ENCODE measurements at places on chromosomes 5 and 9. TPM values are rescaled to one million over a fixed set of nuclear protein-coding genes. Genes with fewer than 3 reads are reported as not detected.

DNA sequence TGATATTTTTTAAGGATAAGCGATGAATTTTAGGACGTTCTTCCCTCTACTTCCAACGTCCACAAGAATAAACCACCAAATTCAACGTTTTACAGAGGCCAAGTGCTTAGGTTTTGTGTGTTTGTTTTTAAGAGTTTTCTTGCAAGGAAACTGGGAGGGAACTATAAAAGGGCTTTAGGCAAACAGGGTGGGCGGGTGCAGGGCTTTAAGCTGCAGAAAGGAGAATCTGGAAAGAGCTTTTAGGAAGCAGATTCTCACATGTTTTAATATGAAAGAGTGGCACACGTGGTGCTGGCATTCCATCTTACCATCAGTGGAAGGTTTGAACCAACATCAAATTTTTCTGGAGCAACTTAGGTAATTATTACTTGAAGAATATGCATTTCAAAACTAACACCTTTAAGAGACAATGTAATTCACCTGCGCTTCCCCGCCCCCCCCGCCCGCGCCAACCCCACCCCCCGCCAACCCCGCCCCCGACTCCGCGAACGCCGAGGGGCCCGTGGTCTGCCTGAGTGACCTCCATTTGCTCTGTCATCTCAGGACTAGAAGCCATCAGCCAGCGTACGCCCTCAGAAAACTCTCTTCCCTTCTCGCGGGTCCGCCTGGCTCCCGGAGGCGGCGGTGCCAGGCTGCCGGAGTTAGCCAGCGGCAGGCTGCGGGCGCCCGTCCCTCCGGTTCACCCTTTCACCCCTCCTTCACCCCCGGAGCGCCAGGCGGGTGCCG, 911 bp upstream of the PIK3R1 start:
- no peak for DNase-seq

GRCh38 chr9:86062845-86063693, 36.3 kb downstream of the GOLM1 start:
- DNase-seq, result no peak

- DNase-seq, result no peak
Measured at GRCh38 chr5:1009359-1010180, 968 bp downstream of the NKD2 start.

- DNase-seq, result peak; percentile 4
Measured at GRCh38 chr9:87812375-87813118, 70.1 kb upstream of the SPATA31E1 start.

GRCh38 chr9:127707766-127708165, 978 bp downstream of the CFAP157 start:
- peak; percentile 12 for DNase-seq

DNA sequence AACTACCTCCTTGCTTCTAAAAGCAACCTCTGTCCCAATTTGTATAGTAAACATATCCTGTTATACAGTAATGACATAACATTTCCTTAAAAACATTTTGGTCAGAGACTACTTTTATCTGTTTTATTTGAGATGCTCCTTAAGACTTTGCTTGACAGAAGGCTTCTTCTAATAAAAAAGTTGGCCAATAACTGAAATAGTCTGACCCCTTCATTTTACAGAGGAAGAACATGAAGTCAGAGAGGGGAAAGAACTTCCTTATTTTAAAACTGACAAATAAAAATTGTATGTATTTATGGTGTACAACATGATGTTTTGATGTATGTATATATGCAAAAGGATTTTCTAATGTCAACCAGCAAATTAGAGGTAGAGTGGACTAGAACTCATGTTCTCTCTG, 35.8 kb upstream of the SPARC start:
- DNase-seq, result no peak

DNA sequence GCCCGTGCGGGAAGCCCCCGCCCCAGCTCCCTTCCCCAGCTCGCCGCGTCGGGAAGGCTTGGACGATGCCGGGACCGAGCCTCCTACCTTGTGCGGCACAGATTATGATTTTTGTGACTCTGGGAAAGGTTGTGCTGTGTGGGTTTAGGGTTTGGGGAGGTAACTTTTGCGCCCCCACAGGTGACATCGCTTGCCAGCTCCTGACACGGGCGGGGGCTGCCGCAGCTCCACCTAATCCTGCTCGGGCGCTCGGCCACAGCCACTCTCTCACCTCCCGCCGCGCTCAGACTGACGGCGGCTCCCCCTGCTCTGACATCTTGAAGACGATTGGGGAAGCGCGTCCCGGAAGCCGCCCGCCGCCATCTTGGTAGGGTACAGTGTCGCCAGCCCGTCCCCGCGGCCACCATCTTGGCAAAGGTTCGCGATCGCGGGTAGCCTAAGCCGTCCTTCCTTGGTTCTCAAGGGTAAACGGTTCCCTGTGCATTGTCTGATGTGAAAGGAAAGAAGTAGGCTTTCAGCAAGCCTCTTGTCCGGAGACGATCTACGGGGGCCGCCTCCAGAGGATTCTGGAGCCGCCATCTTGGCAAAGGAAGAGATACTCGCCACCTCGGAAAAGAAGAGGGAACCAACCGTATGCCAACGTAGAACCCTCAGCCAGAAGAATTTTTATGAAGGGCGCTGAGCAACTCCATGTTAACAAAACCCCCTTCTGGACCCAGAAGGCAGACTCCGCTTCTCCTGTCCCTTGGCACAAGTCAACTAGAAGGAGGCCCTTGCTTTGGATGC, 1.8 kb upstream of the NR3C1 start:
- DNase-seq, result peak; percentile 59

GRCh38 chr5:73160239-73160671, 12.7 kb upstream of the TMEM174 start:
- no peak for DNase-seq

DNA sequence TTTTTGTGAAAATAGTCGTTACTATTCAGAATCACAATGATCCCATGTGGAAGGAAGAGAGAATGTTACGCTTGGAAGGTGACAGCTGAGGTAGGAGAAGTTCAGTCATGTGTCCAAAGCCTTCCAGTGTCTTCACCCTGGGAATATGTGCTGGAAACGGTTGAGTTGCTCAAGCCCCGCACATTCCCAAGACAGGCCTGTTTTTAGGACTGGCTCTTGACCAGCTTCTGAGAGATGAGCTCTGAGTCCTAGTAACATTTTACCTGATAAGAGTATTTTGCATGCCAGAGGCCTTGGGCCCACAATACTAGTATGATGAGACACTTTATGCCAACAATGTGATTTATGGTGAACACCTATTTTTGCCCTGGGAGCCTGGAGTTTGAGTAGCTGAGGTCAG, 101.7 kb downstream of the LMNB1 start:
- DNase-seq, result no peak

DNA sequence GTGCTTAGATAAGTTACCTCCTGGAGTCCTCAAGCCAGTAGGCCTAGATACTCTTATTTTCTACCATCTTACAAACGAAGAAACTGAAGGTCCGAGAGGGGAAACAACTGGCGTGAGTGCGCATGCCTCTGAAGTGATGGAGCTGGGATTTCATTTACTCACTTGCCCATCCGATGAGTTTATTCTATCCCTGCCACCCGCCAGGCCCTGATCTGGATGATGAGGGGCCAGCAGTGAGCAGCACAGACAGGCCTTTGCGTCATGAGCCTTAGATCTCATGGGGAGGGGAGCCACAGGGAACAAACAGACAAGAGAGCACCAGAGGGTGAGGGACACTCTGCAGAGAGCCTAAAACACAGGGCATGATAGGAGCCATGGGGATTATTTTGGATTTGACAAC, 34.1 kb upstream of the SLC2A8 start:
- no peak for DNase-seq

- DNase-seq, result peak; percentile 49
Measured at GRCh38 chr9:95772320-95773052, 103.0 kb upstream of the ERCC6L2 start.

DNA sequence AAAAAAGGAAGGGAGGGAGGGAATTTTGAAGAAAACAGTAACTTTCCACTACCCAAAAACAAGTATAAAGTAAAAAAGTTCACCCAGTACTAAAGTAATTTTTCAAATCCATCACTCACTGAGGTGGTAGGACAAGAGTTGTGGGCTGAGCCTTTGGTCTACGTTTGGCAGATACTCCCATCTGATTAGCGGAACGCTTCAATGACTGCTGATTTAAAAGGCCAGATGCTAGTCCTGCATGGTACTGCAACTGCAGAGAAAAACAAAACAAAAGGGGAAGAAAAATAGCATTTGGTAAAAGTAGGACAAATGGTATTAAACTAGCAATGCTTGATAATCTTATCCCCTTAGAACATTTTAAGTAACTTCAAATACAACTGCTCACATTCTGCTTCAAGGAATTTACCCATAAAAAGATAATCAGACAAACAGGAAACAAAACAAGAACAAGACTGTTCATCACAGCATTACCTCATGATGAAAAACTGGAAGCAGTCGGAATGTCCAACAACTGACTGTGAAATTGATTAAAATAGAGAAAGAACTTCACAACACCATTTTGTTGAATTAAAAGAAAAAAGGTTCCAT, 65.4 kb downstream of the MED27 start:
- DNase-seq, result no peak

DNA sequence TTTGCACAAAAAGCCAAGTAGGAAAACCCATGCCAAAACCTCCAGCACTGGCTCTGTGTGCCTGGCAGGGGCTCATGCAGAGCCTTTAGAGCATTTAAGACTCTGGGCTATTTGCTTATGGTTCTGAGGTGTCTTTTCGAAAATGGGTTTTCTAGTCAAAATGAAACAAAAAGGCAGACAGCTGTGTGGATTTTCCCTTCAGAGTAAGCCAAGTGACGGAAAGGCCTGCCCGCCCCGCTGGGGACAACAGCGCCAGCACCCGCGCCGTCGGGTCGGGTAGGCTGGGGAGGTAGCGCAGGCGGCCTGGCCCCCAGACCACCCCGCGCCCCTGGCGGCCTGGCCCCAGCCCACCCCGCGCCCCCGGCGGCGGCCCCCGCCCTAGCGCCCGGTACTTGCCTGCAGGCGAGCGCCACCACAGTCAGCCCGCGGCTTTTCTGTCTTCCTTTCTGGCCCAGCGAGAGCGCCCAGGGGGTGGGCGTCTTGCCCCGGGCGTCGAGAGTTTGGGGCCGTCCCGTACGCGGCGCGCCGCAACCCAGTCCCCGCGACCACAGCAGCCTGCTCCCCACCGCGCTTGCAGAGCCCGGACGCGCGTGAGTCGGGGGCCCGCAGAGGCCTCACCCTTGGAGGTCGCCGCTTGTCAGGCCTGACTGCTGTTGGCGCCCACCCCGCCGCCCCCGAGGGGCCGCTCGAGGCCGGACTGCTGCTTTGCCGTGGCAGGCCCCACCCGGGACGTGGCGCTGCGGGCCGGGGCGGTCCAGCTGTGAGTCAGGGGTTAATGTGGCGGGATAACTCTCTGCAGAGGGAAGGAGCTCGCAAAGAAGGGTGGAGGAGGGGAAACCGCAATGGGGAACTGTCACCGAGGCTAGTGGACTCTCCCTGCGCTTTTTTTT, at the start of gene TICAM2:
Gene TICAM2, minus strand, starts transcription at position 779 of the 890 bp plus-strand sequence. CDS start 21,223 bp downstream, outside the sequence.
- DNase-seq, result no peak

DNA sequence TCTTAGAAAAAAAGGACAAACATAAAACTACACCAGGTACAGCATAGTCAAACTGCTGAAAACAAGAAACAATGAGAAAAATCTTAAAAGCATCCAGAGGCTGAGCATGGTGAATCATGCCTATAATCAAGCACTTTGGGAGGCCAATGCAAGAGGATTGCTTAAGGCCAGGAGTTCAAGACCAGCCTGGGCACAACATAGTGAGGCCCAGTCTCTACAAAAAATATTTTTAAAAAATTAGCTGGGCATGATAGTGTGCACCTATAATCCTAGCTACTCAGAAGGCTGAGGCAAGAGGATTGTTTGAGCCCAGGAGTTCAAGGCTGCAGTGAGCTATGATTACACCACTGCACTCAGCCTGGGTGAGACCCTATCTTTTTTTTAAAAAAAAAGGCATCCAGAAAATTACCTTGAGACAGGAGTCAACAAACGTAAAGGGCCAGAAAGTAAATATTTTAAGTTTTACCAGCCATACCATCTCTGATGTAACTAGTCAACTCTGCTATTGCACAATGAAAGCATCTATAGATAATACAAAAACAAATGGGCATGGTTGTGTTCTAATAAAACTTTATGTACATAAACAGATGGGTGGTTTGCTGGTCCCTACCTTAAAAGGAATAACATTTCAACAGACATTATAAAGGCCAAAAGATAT, 19.8 kb downstream of the AP3B1 start:
- peak; percentile 85 for DNase-seq

DNA sequence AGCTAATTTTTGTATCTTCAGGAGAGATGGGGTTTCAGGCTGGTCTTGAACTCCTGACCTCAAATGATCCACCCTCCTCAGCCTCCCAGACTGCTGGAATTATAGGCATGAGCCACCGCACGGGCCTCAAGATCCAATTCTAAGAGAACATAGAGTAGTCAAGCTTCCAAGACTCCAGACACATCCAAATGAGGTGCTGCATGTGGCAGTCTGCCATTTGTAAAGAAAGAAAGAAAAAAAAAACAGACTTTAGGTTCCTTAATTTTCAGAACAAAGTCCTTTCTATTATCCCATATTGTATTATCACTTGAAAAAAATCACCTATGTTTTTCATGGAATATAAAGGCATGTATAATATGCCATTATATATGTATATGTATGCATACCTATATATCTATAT, 2104.5 kb downstream of the MAT2B start:
- DNase-seq, result no peak

DNA sequence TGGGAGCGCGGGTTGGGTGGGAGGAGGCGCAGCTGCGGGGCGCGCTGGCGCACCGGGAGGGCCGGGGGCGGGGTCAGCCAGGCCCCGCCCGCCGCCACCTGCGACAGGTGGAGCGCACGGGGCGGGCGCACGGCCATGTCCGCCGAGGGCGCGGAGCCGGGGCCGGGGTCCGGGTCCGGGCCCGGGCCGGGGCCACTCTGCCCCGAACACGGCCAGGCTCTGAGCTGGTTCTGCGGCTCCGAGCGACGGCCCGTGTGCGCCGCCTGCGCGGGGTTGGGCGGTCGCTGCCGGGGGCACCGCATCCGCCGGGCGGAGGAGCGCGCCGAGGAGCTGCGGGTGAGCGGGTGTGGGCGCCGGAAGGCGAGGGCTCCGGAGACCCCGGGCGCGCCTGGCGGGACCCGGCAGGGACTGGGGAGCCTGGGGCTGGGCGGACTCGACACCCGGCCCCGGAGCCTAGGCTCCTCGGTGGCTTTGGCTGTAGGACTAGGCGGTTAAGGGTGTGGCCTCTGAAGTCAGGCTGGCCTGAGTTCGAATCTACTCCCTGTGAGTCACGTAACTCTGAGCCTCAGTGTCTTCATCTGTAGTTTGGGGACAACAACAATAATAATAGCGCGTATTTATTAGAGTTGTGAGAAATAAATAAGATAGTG, at the start of gene BSPRY:
Gene BSPRY, plus strand, starts transcription at position 97 of the 650 bp plus-strand sequence. Its CDS starts 39 bp downstream, at position 136.
- DNase-seq, result no peak

GRCh38 chr5:111072949-111073682, 1.6 kb downstream of the TSLP start:
- no peak for DNase-seq

GRCh38 chr9:126372716-126373115, 46.1 kb downstream of the MVB12B start:
- DNase-seq, result no peak

Gene RNF180
- polyA plus RNA-seq, result not detected

Gene GABRG2
- polyA plus RNA-seq, result not detected

Gene SLC1A1
- polyA plus RNA-seq, result not detected

Gene TTC39B
- 9.8 TPM for polyA plus RNA-seq

Gene CCDC171
- 0.59 TPM for polyA plus RNA-seq

Gene CKMT2
- polyA plus RNA-seq, result 8.8 TPM

Gene GDNF
- polyA plus RNA-seq, result 0.24 TPM

Gene C5orf34
- 2.1 TPM for polyA plus RNA-seq

Gene CCL21
- polyA plus RNA-seq, result not detected

Gene TNC
- not detected for polyA plus RNA-seq

Gene BHMT
- 0.63 TPM for polyA plus RNA-seq

Gene STPG3
- not detected for polyA plus RNA-seq

Gene PRDM9
- polyA plus RNA-seq, result not detected

Gene PPP3R2
- not detected for polyA plus RNA-seq

Gene NOXA1
- 2.1 TPM for polyA plus RNA-seq

Gene TOR4A
- polyA plus RNA-seq, result 16.4 TPM

Gene GABBR2
- polyA plus RNA-seq, result not detected
